ENCODE measurements at places on chromosomes 4 and X. TPM values are rescaled to one million over a fixed set of nuclear protein-coding genes. Genes with fewer than 3 reads are reported as not detected.

RP2 gene
- 29.1 TPM for total RNA-seq

HSD17B13 gene
- not detected for total RNA-seq

SHROOM3 gene
- total RNA-seq = 9.5 TPM

KIAA0232 gene
- total RNA-seq = 21.1 TPM

MTNR1A gene
- not detected for total RNA-seq

FGF16 gene
- 27.7 TPM for total RNA-seq

POU3F4 gene
- not detected for total RNA-seq

GAGE12J gene
- total RNA-seq = not detected

FAM13A gene
- total RNA-seq = 4.0 TPM

FABP2 gene
- total RNA-seq = not detected

NRK gene
- 0.93 TPM for total RNA-seq

TKTL1 gene
- not detected for total RNA-seq
